ENCODE measurements at places on chromosomes 5 and 9. TPM values are rescaled to one million over a fixed set of nuclear protein-coding genes. Genes with fewer than 3 reads are reported as not detected.

DNA sequence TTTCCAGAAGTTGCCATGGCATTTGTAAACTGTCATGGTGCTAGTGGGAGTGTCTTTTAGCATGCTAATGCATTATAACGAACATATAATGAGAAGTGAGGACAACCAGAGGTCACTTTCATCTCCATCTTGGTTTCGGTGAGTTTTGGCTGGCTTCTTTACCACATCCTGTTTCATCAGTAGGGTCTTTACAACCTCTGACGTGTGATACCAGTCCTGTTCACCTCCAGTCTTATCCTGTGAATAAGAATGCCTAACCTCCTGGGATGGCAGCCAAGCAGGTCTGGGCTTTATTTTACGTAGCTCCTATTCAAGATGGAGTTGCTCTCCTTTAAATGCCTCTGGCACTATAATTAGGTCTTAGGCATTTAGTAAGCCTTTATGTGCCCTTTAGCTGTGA, 20.4 kb upstream of the RFK start:
- H3K4me3 ChIP-seq: no peak overlapping the region
- H3K36me3 ChIP-seq: peaks cover 8% of the 10 kb centered on the region
- DNase-seq: no peak
- no peak overlapping the region for H3K27ac ChIP-seq

GRCh38 chr5:64166201-64166959, 737 bp downstream of the RNF180 start:
- H3K4me3 ChIP-seq: peak overlapping the region; percentile 33
- H3K4me1 ChIP-seq: peaks cover 4% of the 10 kb centered on the region
- H3K36me3 ChIP-seq: no peaks in the 10 kb centered on the region
- peaks cover 24% of the 10 kb centered on the region for H3K27me3 ChIP-seq
- DNase-seq: no peak
- H3K27ac ChIP-seq: no peak overlapping the region

DNA sequence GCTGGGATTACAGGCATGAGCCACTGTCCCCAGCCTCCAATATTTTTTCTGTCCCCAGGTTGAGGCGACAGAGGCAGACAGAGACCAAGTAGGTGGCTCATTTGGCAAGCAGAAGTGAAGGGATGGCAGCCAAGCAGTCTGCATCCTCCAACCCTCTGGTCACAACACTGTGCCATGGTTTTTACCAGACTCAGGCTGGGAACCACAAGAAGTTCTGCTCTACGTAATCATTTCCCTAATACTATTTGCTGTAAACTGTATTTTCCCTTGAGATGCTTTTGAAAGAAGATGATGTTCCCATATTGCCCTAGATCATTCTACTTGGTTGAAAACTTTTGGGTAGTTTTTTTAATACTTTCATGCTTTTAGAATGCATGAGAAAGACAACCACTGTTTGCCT, 40.5 kb downstream of the PTTG1 start:
- H3K4me3 ChIP-seq: no peak overlapping the region
- peaks cover 48% of the 10 kb centered on the region for H3K4me1 ChIP-seq
- no peak for DNase-seq
- H3K36me3 ChIP-seq: no peaks in the 10 kb centered on the region

DNA sequence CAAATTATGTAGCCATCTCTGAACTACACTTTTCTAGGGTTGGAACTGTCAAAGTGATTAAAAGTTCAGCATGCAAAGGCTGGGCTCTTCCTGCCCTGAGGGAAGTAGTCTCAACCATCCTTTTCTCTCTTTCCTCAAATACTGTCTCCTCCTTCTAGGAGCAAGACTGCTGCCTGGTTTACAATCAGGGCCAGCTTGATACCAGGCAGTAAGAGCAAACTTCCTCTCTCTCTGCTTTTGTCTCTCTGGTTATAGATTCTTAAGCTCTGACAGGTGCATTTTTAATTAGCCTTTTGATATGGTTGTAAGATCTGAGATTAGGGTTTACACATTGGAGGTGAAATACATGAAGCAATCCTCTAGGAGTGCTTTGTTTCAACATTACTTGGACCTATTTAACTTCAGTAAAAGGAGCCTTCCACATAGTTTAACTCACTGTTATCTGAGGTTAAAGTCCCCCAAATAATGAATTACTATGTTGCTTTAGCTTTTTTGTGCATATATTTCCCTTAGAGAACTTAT, 436.1 kb downstream of the SPATA31D1 start:
- no peak for DNase-seq
- H3K4me1 ChIP-seq: no peaks in the 10 kb centered on the region
- no peaks in the 10 kb centered on the region for H3K27me3 ChIP-seq

DNA sequence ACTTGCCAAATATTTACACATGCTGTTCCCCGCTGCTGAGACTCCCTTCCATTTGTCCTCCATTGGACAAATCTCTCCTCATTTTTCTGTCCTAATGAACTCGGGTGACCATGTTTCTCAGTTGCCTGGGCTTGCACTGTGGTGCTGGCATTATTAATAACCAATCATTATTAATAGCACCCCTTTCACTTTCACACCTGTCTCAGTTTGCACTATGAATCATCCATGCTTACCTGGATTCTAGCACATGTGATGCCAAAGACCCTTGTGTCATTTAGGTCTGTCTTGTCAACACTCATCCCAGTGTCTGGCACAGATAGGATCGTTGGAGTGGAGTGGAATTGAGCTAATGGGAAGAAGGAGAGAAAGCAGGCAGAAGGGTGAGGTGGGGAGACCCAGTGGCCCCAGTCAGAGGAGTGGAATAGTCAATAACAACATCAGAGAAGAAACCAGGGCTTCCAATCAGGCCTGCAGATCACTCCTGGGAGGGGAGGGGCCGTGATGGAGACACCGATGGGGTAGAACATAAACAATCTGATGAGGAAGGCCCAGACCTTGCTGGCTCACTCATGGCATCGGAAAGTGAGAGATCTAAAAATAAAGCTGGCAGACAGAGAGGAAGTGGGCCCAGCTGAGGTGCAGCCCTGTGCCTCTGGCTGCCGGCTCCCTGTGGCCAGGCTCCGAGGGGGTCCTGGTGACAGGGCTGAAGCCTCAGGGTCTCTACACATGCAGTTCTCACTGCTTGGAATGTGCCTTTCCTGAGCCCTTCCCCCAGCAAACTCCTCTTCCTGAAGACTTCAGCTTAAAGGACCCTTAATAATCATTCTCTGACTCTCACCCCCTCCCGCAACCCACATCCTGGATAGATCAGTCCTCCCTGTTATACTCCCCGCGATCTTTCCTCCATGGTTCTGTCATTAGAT, 33.5 kb upstream of the CRB2 start:
- peak overlapping the region; percentile 92 for H3K27ac ChIP-seq
- no peaks in the 10 kb centered on the region for H3K27me3 ChIP-seq
- peak; percentile 79 for DNase-seq
- peak overlapping the region; percentile 39 for H3K4me3 ChIP-seq
- peaks cover 35% of the 10 kb centered on the region for H3K4me1 ChIP-seq
- H3K36me3 ChIP-seq: no peaks in the 10 kb centered on the region

DNA sequence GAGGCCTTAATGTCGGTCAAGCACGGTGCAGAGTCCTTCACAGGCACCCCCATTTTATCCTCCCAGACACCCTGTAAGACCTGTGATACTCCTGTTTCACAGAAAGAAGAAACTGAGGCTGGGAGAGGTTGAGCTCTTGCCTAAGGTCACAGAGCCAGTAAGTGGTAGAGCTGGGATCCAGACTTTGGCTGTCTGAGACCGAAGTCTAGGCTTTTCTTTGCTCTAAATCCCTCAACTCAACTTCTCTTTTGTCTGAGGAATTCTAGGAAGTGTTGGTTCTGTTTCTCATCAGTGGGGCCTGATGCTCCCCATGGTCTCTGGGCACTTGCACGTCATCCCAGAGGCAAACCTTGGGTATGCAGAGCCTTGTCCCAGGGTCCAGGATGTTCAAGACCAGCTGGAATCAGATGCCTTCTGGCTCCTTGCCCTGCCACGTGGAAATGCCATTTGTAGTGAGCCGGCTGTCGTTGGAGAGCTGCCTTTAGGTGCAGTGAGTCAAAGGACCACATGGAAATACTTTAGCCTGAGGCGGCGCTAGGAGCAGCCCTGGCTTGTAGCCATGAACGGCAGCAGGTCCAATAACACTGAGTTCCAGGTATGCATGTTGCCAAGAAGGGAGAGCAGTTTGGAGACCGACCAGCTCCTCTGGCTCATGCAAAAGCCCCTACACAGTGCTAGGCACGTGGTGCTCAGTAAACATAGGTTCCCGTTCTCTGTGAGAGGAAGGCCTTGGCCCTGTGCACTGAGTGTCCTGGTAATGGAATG, 9.2 kb downstream of the DCANP1 start:
- no peak overlapping the region for H3K4me3 ChIP-seq
- no peaks in the 10 kb centered on the region for H3K36me3 ChIP-seq
- peaks cover 5% of the 10 kb centered on the region for H3K27me3 ChIP-seq
- DNase-seq: no peak

GRCh38 chr5:53017383-53017782, 28.2 kb downstream of the ITGA2 start:
- H3K27ac ChIP-seq: no peak overlapping the region
- H3K4me1 ChIP-seq: peaks cover 5% of the 10 kb centered on the region
- H3K27me3 ChIP-seq: peaks cover 26% of the 10 kb centered on the region
- DNase-seq: no peak

ADAMTS12 gene
- total RNA-seq: not detected

ACER2 gene
- 1.5 TPM for total RNA-seq

DNA sequence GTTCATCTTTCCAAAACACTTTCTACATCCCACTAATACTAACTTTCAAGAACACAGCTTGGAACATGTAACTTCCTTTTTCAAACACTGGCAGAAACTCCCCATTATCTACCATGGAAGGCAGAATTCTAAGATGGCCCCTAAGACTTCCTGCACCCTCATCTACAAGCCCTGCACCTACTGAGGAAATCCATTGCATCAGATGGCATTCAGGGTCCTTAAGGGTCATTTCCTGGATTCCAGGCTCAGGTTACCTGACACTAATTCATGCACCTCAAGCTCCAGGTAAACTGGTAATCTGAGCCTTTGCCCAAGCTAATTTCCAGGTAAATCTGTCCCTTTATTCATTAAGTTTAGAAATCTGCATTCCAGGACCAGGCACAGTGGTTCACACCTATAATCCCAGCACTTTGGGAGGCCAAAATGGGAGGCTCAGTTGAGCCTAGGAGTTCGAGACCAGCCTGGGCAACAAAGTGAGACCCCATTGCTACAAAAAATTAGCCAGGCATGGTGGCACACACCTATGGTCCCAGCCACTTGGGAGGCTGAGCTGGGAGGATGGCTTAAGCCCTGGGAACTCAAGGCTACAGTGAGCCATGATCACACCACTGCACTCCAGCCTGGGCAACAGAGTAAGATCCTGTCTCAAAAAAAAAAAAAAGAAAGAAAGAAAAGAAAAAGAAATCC, 91.6 kb downstream of the NFIB start:
- H3K4me3 ChIP-seq: no peak overlapping the region
- no peak overlapping the region for H3K27ac ChIP-seq
- H3K4me1 ChIP-seq: no peaks in the 10 kb centered on the region
- DNase-seq: no peak
- H3K27me3 ChIP-seq: peaks cover 8% of the 10 kb centered on the region

- peaks cover 16% of the 10 kb centered on the region for H3K4me1 ChIP-seq
- no peak overlapping the region for H3K4me3 ChIP-seq
- H3K27ac ChIP-seq: peak overlapping the region; percentile 52
- no peaks in the 10 kb centered on the region for H3K27me3 ChIP-seq
- no peaks in the 10 kb centered on the region for H3K36me3 ChIP-seq
Observed at GRCh38 chr9:106920701-106921283, 57.8 kb downstream of the ZNF462 start.
